ENCODE measurements at places on chromosomes 6 and 20.

DNA sequence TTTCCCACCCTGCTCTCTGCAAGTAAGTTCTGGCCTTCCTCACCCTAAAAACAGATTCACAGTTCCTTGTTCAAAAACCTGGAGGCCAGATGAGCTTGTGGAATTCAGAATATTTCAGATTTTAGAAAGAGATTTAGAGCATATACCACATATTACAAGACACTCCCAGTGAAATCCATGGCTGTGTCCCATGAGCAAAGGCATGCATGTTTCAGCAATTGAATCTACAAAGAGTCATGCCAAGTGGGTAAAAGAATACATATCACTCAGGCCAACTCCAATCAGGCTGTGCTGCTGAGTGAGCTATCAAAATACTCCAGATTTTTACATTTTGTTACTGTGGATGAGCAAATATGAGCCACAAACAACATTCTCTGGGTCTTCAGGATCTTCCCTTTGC lies 10.2 kb upstream of the NEDD9 start:
- no peak for DNase-seq

DNA sequence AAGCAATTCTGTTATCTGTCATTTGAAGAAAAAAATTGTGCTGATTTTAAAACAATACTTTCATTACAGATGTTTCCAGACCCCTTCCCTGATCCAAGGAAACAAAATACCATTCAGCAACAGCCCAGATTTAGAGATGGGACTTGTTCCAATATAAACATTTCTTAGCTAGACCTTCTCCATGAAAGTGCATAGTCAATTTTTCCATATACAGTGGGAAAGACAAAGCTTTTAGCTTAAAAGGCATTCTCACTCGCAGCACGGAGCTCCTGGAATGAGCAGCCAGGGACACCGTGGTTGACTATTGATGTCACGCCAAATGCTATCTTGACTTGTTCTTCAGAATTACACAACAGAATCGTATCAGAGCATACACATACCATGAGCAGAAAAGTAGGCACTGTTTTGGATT lies 21.5 kb downstream of the LAMA4 start:
- DNase-seq, result no peak

DNA sequence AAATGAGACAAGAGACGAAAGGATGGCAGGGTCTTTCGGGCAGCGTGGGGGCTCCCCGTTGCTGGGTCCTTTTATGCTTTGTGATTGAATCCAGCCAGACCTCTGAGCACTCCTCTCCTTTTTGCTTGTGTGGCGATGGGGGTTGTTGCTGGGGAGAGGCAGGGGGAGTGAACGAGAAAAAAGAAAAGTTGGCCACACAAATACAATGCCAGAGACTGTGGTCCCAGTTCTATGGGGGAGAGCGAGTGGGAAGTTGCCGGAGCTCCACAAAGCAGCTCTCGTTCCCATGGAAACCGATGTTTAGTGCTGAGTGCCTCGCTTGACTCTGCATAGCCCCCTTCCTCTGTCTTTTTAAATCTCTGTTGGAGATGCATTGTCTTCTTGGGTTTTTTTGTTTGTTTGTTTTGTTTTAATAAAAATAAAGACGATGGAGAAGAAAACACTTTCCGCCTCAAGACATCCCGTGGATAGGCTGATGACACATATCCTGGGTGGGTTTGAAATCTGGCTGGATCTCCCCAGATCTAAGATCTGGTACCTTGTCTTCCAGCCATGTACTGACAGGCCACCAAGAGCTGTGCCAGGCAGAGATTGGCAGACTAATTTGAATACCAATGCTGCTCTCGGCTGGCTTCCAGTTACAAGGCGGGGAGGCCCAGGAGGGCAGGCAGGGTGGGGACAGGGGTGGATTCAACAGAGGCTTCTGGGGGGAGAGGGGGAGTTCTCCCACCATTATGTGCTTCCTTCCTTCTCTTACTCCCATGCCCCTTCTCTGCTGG lies 529.3 kb downstream of the QKI start:
- DNase-seq, result no peak

GRCh38 chr6:105936972-105937371 lies 149.2 kb upstream of the PRDM1 start:
- DNase-seq, result no peak

DNA sequence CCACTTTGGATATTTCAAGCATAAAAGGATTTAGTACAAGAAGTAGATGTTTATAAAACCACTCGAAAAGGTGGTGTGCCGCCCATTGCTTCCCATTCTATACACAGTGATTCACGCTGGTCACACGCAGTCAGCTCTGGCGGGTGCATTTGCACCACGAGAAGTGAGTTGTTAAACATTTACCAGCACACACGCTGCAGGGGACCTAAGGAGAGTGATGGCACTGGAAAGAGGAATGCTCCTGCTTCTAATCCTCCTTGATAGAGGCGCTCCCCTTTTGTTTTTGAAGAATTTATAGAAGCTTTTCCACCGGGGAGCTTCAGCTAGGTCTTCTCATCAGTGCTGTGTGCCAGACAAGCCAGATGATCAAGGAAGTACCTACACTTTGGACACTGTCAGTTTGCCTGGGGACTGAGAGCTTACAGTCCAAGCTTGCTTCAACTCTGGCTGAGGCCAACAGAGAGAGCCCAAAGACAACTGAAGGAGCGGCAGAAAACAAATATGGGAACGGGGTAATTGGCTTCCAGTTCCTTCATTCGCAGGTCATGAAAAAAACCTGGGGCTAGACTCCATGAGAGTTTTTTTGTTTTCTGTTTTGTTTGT lies 31.2 kb downstream of the MUC22 start:
- no peak for DNase-seq

DNA sequence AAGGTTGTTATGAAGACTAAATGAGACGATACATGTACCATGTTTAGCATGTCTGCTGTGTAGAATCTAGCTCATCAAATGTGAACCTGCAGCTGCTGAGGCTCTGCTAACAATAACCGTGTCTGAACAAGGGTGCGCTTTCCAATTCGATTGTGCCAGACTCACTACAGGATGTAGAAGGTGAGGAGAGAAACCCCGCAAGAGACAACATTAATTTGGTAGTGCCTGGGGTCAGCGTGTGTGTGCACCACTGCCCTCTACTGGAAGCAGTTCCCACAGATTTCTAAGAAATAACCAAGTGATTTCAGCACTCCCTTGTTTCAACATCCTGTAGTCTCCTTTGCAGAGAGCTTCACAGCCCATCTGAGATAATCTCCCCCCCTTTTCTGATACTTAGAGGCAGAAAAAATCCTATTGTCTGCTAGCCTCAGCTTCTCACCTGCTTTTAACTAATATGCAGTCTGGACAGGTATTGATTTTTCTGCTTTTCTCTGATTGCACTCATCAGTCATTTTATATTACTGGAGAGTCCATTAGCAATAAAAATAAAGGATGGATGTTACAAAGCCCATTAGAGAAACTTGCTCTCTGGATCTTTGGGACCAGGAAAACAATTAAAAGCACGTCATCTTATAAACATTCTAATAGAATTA lies 96.7 kb upstream of the BACH2 start:
- peak; percentile 53 for DNase-seq

DNA sequence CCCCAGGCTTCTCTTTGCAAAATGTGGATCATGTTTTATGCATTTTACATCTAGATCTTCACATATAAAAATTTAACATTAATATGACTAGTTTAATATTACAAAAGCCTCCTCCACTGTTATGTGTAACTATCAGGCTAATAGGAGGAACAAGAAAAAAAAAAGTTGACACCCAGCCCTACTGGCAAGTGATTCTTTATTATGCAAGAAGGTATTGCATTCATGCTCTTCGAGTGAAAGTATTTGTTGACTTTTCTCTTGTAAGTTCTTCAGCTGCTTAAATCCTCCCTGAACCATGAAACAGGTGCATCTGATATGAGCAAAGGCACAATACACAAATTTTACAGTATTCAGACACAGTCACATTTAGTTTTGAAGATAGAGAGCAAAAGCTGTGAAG lies 716 bp upstream of the HLA-DQB2 start:
- DNase-seq, result no peak

DNA sequence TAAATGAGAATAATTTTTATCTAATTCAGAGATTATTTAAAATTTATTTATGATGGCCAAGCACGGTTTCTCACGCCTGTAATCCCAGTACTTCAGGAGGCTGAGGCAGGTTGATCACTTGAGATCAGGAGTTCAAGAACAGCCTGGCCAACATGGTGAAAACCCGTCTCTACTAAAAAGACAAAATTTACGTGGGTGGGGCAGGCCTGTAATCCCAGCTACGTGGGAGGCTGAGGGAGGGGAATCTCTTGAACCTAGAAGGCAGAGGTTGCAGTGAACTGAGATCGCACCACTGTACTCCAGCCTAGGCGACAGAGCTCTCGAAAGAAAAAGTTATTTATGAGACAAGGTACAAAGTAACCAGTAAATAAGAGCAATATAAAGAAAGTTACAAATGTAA lies 59.5 kb upstream of the AGPAT4 start:
- DNase-seq, result no peak

DNA sequence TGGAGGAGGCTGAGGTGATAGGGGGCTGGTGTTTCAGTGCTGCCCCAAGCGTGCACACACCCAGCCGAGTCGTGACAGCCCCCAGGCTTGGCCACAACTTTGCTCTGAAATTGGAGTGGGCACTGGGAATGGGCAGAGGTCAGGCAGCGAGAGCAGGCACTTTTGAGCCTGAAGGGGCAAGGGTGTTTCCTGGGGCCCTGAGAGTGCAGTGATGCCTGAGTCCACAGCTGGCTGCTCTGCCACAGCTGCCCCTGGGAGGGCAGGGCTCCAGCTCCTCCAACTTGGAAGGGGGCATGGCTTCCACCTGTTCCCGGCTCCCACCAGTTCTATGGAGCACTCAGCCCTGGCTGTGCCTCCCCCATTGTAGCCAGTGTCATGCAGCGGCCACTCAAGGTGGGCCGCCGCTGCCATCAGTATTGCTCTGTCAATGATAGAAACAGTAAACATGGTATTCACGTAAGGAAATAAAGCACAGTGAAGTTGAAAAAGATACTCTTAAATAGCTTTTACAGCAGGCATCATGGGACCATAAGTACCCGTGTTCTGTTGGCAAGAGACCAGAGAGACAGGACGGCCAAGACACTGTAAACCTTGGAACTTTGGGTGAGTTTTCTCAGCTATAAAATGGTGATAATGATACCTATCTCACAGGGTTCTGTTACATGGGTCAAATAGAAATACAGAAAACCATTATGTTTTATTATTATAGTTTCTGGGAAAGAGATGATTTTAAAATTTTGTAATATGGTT lies 108.9 kb downstream of the THEMIS start:
- no peak for DNase-seq

- no peak for DNase-seq
Measured at GRCh38 chr6:136435101-136435500, 115.1 kb downstream of the MAP7 start.

- peak; percentile 38 for DNase-seq
Measured at GRCh38 chr20:7924692-7925091, 15.6 kb downstream of the HAO1 start.

GRCh38 chr6:16440636-16441212 lies 202.3 kb downstream of the GMPR start:
- no peak for DNase-seq

DNA sequence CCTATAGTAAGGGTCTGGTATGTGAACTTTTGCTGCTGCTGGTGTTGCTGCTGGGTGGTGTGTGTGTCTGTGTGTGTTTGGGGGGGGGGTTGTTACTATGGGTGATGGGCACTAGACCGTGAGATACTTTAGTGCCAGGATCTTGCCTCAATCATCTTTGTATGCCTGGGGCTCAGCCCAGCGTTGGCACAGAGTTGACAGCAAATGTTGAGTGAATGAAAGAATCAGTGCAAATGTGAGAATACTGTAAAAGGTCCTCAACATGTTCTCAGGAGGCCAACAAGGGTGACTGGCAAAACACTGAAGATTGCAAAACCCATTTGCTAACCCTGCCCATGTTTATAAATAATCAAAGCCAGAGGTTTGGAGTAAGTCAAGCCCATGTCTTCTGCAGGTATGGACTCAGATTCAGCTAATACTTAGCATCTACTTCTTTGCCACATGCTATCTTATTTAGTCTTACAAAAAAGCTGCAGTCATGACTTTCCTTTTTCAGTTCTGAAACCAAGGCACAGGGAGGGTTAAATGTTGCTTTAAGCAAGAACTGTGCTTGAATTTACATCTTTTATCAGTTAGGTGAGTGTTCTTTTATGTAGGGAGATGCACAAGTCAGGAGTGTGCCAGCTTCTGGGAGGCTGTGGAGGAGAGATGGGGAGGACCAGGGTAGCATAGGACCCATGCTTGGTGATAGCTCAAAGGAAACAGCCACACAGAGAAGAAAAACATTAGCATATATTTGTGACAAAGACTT lies 125.3 kb upstream of the SPACA1 start:
- no peak for DNase-seq

- DNase-seq, result no peak
Measured at GRCh38 chr20:51960047-51960675, 157.8 kb upstream of the SALL4 start.

DNA sequence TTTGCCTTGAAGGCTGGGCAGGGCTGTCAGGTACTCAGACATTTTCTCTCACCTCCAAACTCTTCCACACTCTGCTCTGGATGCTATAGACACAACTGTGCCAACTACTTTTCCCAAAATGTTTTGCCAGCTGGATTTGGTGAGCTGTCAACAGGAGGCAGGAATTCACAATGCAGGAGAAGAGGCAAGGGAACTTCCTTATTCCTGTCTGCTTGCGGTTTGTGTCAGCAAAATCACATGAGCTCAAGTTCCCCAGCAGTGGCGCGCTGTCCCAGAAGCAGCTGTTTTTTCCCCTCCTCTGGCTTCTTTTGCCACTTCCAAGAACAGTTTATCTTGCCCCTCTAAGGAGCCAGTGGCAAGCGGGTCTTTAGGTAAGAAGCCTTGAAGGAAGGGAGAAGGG lies 608.2 kb downstream of the PRKN start:
- no peak for DNase-seq

GRCh38 chr6:137084865-137085617 lies 40.3 kb upstream of the IL20RA start:
- no peak for DNase-seq

DNA sequence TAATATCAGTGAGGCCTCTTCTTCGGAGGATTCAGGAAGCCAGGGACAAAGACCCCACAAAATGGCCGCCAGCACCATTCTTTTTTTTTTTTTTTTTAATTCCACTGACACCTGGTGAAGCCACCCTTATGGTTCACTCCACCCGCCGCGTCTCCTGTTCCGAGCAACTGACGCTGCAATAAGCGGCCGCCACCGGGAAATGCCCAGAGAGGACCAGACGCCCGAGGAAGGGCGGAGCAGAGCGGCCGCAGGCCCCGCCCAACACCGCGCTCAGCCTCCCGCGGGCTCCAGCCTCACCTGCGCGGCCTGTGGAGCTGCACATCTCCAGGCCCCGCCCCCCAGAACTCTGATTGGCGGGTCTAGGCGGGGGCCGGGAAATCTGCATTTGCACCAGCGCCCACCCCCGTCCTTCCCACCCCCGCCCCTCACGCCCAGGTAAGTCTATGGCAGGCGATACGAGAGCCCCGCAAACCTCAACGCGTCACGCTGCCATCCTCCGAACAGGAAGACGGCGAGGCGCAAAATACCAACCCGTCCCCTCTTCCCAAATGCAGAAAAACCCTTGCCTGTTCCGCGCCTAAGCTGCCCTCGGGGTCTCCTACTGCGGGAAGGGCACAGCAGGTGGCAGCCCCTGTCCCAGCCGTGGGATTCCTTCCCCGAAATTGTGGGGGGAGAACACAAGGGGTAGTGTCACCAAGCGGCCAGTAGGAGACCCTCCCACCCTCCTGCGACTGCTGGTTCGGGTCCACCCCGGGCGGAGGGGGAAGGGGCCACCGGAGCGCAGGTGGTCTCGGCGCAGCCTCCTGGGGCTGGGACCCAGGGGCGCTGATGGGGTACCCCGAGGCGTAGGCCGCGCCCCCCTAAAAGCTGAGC lies 960 bp downstream of the ATP9A start:
- peak; percentile 87 for DNase-seq
